ENCODE measurements at places on chromosomes 2 and 18.

DNA sequence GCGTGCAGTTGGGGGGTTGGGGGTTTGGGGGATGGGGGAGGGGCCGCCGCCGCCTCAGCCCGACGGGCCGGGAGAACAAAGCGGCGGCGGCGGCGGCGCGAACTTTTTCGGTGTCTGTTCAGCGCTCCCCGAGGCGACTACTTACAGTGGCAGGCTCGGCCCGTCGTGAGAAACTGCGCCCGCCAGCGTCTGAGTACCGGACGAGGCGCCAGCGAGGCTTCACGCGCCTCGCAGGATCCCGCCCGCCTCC is 172 bp downstream of the PRKD3 start:
- peak; percentile 96 for DNase-seq

DNA sequence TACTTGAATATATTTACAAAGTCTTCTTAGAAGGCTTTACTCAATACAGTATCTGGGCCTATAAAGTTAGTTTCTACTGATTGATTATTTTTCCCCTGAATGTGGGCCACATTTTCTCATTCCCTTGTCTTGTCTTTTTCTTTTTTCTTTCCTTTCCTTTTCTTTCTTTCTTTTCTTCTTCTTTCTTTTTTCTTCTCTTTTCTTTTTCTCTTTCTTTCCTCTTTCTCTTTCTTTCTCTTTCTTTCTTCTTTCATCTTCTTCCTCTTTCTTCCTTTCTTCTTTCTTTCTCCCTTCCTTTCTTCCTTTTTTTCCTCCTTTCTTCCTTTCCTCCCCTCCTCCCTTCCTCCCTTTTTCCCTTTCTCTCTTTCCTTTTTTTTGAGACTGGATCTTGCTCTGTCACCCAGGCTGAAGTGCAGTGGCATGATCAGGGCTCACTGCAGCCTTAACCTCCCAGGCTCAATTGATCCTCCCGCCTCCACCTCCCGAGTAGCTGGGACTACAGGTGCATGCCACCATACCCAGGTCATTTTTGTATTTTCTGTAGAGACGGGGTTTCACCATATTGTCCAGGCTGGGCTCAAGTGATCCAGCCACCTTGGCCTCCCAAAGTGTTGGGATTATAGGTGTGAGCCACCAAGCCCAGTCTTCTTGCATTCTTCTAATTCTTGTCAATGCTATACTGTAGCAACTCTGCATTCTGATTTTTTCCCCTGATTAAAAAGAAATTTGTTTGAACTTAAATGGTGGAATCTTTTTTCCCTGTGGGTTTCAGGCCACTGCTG is 133.1 kb upstream of the FBXO11 start:
- DNase-seq: no peak

- DNase-seq: peak; percentile 98
Observed at GRCh38 chr2:20617892-20618467, 32.9 kb downstream of the HS1BP3 start.

DNA sequence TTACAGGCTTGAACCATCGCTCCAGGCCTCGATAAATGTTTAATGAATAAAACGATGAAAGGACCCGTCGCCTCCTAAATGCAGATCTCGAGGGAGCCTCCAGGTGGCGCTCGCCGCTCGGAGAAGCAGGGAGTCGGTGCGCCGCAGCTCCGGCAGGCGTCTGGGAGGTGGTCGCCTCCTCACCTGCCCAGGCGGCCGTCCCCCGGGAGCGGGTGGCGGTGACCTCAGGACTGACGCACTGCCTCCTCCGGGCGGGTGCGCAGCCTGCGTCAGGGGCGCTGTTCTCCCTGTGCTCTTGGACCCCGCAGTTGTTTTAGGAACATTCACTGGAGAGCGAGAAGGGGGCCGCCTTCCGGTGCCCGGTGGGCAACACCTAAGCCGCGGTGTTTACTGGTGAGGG is 38.6 kb upstream of the POLE4 start:
- no peak for DNase-seq

GRCh38 chr2:172997031-172997430 is 78.6 kb upstream of the MAP3K20 start:
- DNase-seq: no peak

DNA sequence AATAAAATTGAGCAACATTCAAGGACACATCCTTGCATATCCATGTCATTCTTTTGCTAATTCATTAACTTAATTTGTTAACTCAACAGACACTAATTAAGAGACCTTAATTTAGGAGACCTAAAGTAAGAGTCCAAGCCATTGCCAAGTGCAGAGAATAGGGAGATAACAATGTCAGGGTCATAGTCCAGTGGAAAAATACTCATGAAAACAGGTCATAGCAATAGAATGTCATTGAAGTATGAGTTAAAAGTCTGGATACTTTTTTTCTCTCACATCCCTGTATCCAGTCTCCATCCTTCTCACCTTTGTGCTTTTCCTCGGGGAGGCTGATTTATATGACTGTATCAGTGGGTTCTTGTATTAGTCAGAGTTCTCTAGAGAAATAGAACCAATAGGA is 26.6 kb upstream of the DPP4 start:
- DNase-seq: no peak

DNA sequence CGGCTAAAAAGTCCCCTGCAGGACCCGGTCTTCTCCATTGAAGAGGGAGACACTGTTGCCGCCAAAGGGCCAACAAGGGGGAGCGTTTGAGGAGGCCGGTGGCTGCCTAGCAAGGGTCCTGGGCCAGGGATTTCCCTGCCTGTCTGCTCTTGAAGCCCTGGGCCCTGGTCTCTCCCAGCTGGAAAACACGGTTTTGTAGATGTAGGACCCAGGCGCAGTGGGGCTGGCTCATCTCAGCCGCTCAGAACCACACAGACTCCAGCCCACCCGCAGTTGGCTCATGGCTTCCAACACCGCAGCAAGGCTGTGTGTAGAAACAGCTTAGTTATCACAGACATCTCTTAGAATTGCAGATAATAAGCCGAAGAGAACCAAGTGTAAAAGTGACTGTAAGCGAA is 57.1 kb upstream of the TWIST2 start:
- DNase-seq: peak; percentile 86

GRCh38 chr2:36965206-36965605 is 1.1 kb downstream of the STRN start:
- DNase-seq: no peak

- no peak for DNase-seq
Observed at GRCh38 chr18:369224-370015, 101.6 kb upstream of the THOC1 start.

DNA sequence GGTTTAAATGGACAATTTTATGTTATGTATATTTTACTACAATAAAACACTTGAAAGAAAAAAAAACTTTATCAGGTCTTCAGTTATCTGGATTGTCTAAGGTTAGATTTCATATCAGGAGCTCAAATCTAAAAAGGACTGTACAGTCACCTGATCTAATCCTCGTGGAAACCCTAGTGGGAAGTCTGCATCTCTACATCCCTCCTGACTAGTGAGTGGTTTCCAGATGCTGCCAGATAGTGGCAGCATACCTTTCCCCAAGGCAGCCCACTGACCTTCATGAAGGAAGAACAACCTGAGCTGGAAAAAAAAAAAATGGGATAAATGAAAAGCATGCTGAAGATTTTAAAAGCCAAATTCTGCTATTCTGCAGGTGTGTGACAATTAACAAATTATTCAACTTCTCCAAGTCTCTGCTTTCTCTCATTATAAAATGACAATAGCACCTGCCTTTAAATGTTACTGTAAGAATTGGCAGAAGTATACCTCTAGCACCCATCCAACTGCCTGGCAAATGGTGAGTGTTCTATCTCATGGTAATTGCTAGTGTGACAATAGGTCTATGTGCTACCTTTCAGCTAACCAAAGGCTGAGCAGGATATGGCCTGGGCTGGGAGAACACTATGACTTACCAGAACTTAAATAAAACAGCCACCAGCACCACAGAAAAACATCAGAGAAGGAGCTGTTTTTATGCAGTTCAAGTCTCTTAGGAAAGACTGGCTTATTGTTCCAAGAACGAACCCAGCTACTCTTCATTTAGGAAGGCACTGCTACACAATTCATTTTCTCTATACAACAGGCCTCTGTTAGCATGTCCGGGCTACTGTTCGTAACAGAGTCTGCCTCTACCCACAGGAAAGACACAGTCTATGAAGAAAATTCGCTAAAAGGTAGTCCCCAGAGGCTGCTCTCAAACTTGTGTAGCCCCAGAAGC is 8.6 kb downstream of the CLASP1 start:
- no peak for DNase-seq
